ENCODE measurements at places on chromosomes 5 and 9.
A peak's percentile ranks its signal among the peaks of the same experiment; 100 is the strongest.

DNA sequence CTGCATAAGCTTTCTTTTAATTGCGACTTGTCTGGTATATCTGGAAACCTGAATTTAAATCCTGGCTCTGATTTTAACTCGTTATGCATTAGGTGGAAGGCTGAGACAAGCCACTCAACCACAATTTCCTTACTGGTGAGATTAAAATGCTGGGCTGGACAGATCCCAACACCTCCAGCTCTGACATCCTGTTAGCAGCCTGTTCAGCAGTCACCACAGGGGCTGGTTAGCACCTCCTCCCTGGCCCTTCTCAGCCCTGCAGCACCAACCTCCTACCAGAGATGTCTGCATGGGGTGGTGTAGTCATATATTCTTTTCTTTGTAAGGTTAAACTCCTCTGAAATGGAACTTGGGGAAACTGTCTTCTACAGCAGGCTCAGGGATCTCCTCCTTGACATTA lies 156.5 kb upstream of the NFIL3 start:
- no peak for DNase-seq

DNA sequence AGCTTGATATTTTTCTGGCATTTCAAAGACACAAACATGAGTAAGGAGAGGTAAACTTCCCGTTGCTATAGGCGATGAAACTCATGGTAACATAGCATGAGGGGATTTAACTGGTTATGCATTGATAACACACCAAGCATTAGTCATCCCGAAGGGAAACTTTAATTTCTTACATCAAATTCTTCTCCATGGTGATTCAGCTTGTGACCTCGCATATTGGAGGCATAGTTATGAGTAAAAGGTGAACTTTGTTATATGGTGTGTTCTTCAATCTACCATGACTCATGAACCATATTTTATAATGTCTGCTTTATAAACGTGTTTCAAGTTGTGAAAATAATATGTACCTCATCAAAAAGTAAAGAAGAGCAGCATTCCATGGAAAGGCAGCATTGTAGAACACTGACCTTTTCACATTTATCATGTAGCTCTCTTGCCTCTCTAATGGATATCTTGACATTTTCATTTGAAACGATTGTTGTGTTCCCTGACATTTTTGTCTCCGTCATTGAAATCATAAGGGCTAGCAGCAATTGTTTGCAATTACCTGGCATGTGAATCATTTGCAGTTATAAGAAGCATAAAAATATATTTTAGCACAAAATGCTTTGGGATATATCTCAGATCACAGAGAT lies 491.8 kb downstream of the ANXA1 start:
- no peak for DNase-seq

DNA sequence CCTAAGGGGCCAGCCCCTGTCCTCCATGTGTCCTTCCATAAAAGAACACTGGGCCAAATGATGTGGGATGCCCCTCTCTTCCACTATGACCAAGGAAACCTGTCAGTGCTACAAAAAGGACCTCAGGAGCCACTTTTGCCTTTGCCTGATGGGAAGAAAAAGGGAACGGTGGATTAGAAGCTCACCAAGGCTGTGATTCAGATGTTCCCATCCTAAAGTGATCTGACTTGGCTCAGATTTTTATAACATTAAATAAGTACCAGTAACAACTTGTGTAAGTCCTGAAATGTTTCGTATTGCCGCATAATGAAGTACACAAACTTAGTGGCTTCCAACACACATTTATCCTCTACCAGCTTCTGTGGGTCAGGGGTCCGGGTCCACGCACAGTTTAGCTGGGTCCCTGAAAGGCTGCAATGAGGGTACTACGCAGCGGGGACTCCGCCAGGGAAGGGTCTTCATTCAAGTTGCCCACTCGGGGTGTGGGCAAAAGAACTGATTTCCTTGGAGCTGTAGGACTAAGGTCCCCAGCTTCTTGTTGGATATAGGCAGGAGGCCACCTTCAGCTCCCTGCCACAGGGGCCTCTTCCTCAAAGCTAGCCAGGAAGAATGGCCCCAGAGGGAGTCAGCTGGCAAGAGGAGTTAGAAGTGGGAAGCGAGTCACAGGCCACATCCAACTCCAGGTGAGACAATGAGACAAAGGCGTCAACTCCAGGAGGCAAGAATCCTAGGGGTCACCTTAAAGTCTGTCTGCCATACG lies 60.4 kb downstream of the RAPGEF1 start:
- no peak for DNase-seq

- no peak for DNase-seq
These were observed 109.2 kb downstream of the ANXA2R start for GRCh38 chr5:42930934-42931333.

DNA sequence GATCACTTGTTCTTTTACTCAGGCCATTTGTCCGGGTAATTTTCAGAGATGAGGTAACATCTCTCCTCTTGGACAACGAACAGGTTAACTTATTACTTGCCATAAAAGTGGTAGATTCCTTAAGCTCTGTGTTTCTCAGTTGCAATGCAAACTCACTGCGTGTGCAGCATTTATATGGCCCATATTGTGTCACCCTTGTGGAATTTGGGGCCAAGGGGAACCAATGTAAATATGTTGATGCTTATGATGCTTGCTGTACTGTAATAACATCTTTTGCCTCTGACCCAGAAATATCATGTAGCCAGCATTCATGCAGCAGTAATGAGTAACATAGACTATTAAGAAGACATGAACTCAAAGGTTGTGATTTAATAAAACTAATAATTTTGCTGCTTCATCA lies 175.8 kb downstream of the ADAMTS6 start:
- DNase-seq, result no peak

- DNase-seq, result no peak
These were observed 56.1 kb upstream of the GLRX start for GRCh38 chr5:95878417-95879323.

GRCh38 chr5:134902071-134902801 lies 2.7 kb upstream of the PCBD2 start:
- DNase-seq, result no peak

- no peak for DNase-seq
These were observed 1.2 kb downstream of the LHFPL2 start for GRCh38 chr5:78647351-78647818.

DNA sequence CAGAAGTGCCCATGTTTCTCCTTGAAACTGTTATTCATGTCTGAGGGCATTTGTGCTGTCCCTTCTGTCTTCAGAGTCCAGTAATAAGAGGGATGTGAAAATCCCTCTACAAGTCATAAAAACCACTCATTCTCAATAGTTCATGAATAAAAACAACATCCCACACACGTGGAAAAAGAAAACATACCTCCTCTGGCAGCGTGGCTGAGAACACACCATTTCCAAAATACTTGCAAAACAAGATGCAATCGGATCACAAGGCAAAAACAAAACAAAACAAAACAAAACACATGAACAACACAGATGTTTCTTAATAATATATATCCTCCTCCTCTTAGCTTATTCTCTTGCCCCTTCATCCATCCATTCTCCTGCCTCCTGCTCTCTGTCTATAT lies 71.0 kb upstream of the EQTN start:
- no peak for DNase-seq

GRCh38 chr9:134339183-134339806 lies 13.0 kb downstream of the RXRA start:
- peak; percentile 80 for DNase-seq

DNA sequence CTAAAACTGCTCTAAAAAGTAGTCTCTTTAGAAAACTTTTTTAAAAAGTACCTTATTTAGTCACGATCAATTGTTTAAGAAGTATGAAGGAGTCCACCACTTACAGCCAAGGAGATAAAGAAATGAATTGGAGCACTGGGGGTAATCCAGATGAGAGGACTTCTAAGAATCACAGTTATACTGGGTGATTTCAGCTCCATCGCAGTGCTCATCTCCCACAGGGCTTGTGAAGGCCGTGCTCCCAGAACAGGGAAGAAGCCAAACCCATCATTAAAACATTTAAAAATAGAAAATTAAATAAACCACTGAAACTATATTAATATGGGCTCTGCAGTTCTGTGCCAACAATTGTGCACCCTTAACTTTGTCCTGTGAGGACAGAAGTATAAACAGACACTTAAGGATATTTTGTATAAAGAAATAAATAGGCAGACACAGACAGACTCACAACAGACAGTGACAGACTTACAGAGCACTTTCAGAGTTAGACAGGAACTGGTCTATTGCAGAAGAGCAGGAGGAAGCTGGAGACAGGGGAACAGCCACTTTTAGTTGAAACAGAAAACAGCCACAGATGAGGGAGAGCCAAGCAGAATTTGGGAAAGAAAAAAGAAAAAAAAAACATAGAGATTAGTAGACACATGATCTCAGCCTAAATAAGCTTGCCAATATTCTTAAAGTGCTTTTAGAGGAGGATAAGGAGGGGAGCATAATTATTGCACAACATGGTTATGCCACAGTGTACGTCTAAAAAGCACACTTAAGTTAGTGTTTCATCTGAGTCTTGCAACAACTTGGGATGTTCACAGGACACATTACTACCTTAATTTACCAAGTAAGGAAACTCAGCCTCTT lies 81.8 kb downstream of the FBXO38 start:
- no peak for DNase-seq

- no peak for DNase-seq
These were observed 64.5 kb upstream of the PIP5K1B start for GRCh38 chr9:68640421-68641089.

DNA sequence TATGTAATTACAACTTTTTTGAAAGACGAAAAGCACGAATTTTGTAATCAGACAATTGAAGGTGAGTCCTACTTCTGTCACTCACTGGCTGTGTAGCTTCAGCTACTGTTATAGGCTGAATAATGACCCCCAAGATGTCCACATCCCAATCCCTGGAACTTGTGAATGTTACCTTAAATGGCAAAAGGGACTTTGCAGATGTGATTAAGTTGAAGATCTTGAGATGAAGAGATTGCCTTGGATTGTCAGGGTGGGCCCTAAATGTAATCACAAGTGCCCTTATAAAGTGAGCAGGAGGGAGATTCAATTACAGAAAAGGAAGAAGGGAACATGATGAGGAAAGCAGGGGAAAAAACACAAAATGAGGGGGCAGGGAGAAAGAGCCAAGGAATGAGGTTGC lies 326.2 kb upstream of the MSX2 start:
- no peak for DNase-seq

DNA sequence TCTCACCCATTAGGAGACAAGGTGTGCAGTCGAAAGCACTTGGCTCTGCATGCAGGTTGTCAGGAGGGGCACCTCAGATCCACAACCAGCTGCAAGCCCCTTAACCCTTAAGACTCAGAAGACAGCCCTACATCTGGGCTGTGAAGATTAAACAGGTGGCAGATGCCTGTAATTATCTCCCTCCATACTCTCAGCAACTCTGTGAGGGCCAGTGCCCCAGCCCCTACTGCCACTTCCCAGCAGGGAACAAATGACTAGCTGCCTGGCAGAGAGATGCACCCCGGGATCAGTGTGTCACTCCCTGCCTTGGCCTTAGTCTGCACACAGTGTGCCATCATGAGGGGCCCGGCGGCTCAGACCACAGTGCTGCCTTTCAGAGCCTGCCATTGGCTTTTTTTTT lies 42.0 kb downstream of the CRB2 start:
- DNase-seq, result no peak

DNA sequence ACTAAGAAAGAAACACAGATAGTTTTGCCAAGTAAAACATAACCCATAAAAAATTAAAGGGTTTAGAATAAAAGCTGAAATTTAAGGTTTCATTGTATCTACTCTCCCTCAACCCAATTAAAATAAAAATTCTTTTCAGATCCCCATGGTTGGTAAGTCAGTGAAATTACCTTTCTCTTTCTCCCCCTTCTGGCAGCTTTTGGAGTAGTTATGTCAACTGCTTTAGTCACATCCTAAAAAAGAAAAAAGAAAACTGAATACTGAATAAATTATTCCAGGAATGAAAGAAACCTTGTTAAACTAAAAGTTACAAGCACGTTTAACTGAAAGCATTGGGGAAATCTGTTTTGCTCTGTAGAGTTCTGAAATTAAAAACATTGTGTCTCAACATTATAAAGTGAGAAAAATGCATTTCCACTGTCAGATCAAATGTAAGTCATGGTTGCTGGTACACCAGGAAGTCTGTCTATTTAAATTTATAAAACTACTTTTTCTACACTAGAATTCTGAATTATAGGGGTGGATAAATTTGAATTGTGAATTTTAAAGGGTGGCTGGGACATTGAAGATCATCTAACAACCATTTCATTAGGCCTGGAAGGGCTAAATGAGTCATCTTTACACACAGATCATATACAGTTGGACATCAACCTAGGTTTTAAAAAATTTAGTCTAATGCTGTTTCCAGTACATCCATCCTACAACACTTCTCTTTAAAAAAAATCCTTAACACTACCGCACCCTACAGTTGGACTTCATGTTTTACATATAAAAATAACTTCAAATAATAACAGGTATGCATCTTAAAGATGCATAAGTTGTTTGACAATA lies 24.7 kb downstream of the PSIP1 start:
- no peak for DNase-seq

DNA sequence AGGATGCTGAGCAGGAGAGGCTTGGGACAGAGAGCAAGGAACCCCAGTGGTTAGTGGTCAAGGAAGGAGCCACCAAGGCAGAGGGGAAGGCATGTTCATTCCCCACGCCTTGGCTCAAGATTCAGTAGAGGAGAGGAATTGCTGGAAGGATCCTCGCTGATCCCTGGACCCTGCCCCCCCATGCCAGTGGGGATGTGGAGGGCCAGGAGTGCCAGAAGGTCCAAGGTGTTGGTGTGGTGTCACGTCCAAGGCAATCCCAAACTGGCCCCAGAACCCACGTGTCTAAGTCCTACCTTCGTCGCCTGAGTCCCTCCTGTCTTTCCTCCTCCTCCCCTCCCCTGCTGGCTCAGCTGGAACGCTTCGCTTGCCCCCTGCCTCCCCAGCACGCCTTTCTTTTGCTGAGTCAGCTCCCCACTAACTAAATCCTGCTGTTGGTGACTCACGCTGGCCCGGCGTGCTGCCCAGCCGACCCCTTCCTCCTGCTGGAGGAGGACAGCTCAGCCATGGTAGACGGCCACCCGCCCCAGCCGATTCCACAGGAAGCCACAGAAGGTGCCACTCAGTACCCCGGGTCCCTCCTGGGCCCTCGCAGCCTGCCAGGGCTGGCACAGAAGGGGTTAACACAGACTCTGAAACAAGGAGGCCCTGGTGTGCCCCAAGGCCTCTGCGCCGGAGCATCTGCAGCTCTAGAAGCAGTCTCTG lies 37.6 kb upstream of the ORM1 start:
- DNase-seq, result peak; percentile 67

DNA sequence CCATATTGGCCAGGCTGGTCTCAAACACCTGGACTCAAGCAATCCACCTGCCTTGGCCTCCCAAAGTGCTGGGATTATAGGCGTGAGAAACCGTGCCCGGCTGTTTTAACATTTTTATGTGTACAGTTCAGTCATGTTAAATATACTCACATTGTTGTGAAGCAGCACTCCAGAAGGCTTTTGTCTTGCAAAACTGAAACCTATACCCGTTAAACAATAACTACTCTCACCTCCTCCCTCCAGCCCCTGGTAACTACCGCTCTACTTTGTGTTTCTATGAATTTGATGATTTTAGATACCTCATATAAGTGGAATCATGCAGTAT lies 23.1 kb upstream of the SHB start:
- DNase-seq, result no peak

DNA sequence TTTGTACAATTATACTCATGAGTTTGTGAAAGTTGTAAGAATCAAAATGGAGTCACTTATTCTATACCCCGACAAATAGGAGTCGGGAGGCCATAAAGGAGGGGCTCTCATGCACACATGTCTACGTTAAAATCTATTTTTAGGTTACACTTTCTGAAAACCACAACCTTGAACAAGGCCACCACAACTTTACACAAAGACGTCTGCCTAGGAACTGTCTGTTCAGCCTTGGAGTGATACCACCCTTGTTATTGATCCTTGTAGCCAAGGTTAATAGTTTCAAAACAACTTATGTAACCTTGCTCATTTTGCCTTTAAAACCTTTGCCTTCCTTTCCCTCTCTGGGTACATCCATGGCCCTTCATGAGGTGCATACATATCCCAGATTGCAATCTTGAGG lies 4.1 kb upstream of the NDFIP1 start:
- DNase-seq, result no peak
